Activated gamma-delta T cell treated with Interleukin-2 at 50 U/mL for 16 hours (primary cell): ENCODE measurements at places on chromosomes 1 and 21.
A peak's percentile ranks its signal among the peaks of the same experiment; 100 is the strongest.

GRCh38 chr1:24193046-24193445 lies 6.0 kb upstream of the IFNLR1 start:
- DNase-seq = no peak

- no peak for DNase-seq
Measured at GRCh38 chr1:164518692-164519332, 40.2 kb upstream of the PBX1 start.

GRCh38 chr1:7346070-7346596 lies 425.0 kb upstream of the VAMP3 start:
- no peak for DNase-seq

DNA sequence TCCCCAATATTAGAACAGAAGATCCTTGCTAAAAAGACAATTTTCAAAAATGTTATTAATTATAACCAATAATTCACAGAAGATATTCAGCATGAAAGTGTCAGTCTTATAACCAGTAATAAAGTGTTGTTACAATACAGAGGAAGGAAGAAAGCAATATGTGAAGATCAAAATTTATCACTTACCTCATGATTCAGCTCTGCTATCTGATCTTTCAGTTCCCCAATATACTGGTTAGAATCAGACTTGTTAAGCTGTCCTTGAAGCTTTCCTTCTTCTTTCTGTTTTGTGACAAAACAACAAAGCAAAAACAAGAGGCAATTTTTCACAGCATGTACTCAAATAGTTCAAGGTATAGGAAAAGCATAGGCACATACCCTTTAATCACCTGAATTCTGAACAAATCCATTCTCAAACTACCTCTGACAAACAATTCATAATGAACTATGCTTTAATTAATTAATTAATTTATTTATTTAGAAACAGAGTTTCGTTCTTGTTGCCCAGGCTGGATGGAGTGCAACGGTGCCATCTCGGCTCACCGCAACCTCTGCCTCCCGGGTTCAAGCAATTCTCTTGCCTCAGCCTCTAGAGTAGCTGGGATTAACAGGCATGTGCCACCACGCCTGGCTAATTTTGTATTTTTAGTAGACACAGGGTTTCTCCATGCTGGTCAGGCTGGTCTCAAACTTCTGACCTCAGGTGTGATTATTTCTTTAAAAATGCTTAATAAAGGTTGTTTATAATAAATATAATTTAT lies 76.9 kb upstream of the GFI1 start:
- DNase-seq = no peak

DNA sequence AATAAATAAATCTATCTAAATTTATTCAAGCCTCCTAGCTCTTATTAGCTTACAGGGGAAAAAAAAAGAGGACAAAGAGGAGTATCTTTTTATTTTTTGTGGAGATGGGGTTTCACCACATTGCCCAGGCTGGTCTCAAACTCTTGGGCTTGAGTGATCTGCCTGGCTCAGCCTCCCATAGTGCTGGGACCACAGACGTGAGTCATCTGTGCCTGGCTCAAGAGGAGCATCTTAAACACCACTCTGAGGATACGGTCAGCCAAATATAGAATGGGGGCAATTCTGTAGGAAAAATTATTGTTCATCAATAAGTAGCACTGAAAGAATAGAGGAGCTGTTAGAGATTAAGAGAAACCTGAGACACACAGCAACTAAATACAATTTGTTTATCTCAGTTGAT lies 24.1 kb downstream of the SLC45A3 start:
- DNase-seq = no peak

- DNase-seq = peak; percentile 36
Measured at GRCh38 chr1:24992761-24993211, 62.7 kb upstream of the RUNX3 start.

GRCh38 chr1:202966006-202966898 lies 805 bp downstream of the CYB5R1 start:
- DNase-seq = no peak
